Progenitor cell of endocrine pancreas (in vitro differentiated cells): ENCODE measurements at places on chromosomes 12 and 14. TPM values are rescaled to one million over a fixed set of nuclear protein-coding genes. Genes with fewer than 3 reads are reported as not detected.

- H3K4me1 ChIP-seq = peaks cover 16% of the 10 kb centered on the region
- no peaks in the 10 kb centered on the region for H3K27me3 ChIP-seq
- no peaks in the 10 kb centered on the region for H3K36me3 ChIP-seq
- H3K4me3 ChIP-seq = no peak overlapping the region
Observed at GRCh38 chr12:16685107-16685506, 79.1 kb upstream of the LMO3 start.

DNA sequence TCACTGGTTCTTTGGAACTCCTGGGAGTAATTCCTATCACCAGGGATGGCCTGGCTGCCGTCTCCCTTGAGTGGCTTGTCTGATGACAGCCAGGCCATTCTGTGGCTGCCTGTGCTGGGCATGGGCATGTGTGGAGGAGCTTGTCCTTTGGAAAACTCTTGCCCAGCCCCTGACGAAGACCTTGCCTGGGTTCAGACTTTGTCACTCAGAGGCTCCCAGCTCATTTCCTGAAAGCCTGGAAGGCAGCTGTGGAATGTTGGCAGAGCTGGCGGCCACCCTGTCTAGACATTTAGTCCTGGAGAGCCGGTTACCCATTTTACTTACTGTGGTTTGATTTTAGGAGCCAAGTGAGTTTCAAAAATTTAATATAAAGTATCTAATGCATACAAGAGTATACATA, 34.0 kb downstream of the TUNAR start:
- H3K27me3 ChIP-seq = no peaks in the 10 kb centered on the region
- no peak overlapping the region for H3K27ac ChIP-seq
- H3K4me1 ChIP-seq = peaks cover 3% of the 10 kb centered on the region
- no peak for DNase-seq

- DNase-seq = no peak
- H3K27me3 ChIP-seq = no peaks in the 10 kb centered on the region
- H3K27ac ChIP-seq = no peak overlapping the region
- peaks cover 36% of the 10 kb centered on the region for H3K36me3 ChIP-seq
- peaks cover 5% of the 10 kb centered on the region for H3K4me1 ChIP-seq
- no peak overlapping the region for H3K4me3 ChIP-seq
Observed at GRCh38 chr14:51726166-51726899, 74.6 kb downstream of the FRMD6 start.

- peaks cover 6% of the 10 kb centered on the region for H3K4me1 ChIP-seq
- H3K27me3 ChIP-seq = no peaks in the 10 kb centered on the region
- DNase-seq = no peak
- H3K36me3 ChIP-seq = peaks cover 10% of the 10 kb centered on the region
- peak overlapping the region; percentile 65 for H3K27ac ChIP-seq
Observed at GRCh38 chr12:81245907-81246570, 168.2 kb downstream of the ACSS3 start.

DNA sequence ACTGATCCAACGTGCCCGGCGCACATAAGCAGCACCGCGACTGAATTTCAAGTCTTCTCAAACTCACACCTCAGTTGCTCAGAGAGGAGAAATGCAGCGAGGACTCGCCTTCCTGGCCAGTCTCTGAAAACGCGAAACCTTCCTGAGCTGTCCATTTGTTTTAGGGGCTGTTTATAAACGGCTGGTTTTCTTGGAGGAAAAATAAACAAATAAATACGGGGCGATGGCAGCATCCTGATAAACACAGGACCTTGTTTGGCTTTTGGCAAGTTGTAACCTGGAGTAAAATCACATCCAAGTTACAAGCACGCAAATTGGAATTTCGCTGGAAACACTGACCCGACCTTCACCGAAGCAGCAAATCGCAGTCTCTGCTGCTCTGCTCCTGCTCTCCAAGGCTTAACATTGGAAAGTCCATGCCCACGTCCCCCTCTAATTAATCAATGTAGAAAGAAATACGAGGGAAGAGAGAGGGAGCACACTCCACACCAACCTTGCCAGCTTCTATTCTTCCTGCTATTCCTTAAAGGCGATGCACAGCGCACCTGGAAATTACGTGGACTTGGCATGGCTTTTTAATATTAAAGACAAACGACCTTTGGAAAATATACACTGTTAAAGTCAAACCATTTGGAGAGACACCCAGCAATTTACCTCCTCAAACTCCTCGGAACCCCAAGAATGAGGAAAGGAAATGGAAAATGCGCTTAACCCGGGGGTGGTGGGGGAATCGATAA, 248.8 kb downstream of the APAF1 start:
- H3K36me3 ChIP-seq = no peaks in the 10 kb centered on the region
- peak overlapping the region; percentile 71 for H3K4me3 ChIP-seq
- peaks cover 10% of the 10 kb centered on the region for H3K4me1 ChIP-seq

DNA sequence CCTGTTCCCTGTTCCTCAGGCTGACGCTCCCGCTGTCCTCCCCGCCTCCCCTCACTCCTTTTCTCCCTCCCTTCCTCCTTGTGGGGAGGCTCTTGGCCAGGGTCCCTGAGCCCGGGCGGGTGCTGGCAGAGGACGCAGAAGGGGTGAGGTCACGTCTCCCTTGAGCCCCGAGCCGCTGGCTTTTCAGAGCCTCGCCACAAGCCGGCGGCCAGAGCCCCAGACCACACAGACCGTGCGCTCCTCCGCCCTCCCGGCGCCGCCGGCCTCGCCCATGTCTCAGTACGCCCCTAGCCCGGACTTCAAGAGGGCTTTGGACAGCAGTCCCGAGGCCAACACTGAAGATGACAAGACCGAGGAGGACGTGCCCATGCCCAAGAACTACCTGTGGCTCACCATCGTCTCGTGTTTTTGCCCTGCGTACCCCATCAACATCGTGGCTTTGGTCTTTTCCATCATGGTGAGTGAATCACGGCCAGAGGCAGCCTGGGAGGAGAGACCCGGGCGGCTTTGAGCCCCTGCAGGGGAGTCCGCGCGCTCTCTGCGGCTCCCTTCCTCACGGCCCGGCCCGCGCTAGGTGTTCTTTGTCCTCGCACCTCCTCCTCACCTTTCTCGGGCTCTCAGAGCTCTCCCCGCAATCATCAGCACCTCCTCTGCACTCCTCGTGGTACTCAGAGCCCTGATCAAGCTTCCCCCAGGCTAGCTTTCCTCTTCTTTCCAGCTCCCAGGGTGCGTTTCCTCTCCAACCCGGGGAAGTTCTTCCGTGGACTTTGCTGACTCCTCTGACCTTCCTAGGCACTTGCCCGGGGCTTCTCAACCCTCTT, at the start of gene TMEM233:
TSS of gene TMEM233 (plus strand) at position 197 of the 821 bp plus-strand sequence. CDS start at position 272, 75 bp downstream.
- H3K36me3 ChIP-seq = no peaks in the 10 kb centered on the region
- peaks cover 98% of the 10 kb centered on the region for H3K27me3 ChIP-seq
- no peak within 1 kb of the TSS for H3K27ac ChIP-seq
- peak within 1 kb of the TSS; percentile 68 for H3K4me3 ChIP-seq

- H3K4me3 ChIP-seq = no peak overlapping the region
- peaks cover 46% of the 10 kb centered on the region for H3K27me3 ChIP-seq
- DNase-seq = no peak
- H3K4me1 ChIP-seq = peaks cover 15% of the 10 kb centered on the region
Observed at GRCh38 chr12:55713721-55714120, 2.1 kb upstream of the BLOC1S1 start.

DNA sequence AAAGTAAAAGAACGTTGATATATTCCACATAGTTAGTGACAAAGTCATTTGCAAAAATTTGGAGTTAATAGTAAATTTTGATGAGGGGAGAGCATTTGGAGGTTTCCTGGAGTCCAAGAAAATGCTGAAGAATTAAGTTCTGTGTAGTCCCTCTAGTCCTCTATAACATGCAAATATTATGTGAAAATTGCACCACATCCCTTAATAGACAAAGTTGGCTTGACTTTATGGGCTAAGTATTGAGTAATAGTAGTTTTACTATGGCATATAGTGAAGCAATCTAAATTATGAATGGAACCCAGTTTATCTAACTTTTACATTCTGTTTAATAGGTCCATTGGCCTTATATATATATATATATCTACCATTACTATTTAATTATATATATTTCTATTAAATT, 66.4 kb upstream of the DCN start:
- no peaks in the 10 kb centered on the region for H3K4me1 ChIP-seq
- DNase-seq = no peak
- H3K36me3 ChIP-seq = no peaks in the 10 kb centered on the region
- no peaks in the 10 kb centered on the region for H3K27me3 ChIP-seq

GRCh38 chr12:71315328-71315985, 124.1 kb upstream of the LGR5 start:
- DNase-seq = no peak
- H3K36me3 ChIP-seq = no peaks in the 10 kb centered on the region
- no peak overlapping the region for H3K27ac ChIP-seq
- H3K27me3 ChIP-seq = no peaks in the 10 kb centered on the region
- H3K4me3 ChIP-seq = no peak overlapping the region
- H3K4me1 ChIP-seq = no peaks in the 10 kb centered on the region

- H3K4me1 ChIP-seq = no peaks in the 10 kb centered on the region
- H3K27me3 ChIP-seq = no peaks in the 10 kb centered on the region
- H3K4me3 ChIP-seq = no peak overlapping the region
- no peak overlapping the region for H3K27ac ChIP-seq
Observed at GRCh38 chr14:52995998-52996397, 45.1 kb upstream of the FERMT2 start.

- no peak overlapping the region for H3K4me3 ChIP-seq
- peaks cover 6% of the 10 kb centered on the region for H3K27me3 ChIP-seq
Observed at GRCh38 chr12:53060721-53061276, 10.9 kb downstream of the TNS2 start.

- peaks cover 39% of the 10 kb centered on the region for H3K27me3 ChIP-seq
- H3K36me3 ChIP-seq = no peaks in the 10 kb centered on the region
- no peak overlapping the region for H3K4me3 ChIP-seq
Observed at GRCh38 chr12:57044889-57045288, 5.0 kb downstream of the MYO1A start.

DNA sequence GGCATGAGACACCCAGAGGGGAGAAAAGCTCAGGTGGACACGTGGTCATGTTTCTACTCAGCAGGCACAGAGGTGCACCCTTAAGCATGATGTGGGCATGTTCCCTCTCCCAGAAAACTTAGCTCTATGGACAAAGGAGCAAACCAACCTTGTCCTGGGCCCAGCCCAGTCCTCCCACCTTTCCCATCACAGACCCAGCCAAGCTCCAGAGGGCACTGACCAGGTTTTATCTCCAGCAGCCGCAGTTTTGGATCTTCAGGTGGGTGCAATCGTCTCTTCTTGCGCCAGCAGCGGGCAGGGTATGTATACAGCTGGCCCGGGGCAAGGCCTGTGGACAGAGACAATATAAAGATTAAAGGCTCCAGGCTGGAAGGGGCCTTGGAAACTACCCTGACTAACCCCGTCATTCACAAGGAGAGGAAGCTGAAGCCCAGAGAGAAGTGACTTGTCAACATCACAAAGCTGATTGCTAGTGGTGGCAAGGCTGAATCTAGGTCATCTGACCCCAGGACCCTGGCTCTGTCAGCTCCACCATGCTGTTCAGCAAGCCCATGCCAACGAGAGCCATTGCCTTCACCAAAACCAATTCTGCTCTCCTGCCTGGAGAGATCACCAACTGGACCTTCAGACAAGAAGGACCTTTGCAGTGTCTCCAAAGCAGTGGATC, 140.7 kb downstream of the DPF3 start:
- peaks cover 4% of the 10 kb centered on the region for H3K36me3 ChIP-seq
- no peak overlapping the region for H3K4me3 ChIP-seq
- H3K4me1 ChIP-seq = no peaks in the 10 kb centered on the region
- no peaks in the 10 kb centered on the region for H3K27me3 ChIP-seq
- DNase-seq = no peak
- H3K27ac ChIP-seq = no peak overlapping the region

- H3K4me1 ChIP-seq = no peaks in the 10 kb centered on the region
- no peak for DNase-seq
- H3K36me3 ChIP-seq = peaks cover 14% of the 10 kb centered on the region
Observed at GRCh38 chr14:103738701-103739451, 23.3 kb downstream of the ZFYVE21 start.

GRCh38 chr12:82595941-82596340, 90.8 kb upstream of the TMTC2 start:
- no peak for DNase-seq
- H3K27ac ChIP-seq = no peak overlapping the region
- no peaks in the 10 kb centered on the region for H3K27me3 ChIP-seq
- H3K4me1 ChIP-seq = peaks cover 6% of the 10 kb centered on the region
- H3K36me3 ChIP-seq = no peaks in the 10 kb centered on the region

GRCh38 chr12:53956251-53956887, 1.7 kb downstream of the HOXC12 start:
- no peak overlapping the region for H3K27ac ChIP-seq
- H3K27me3 ChIP-seq = peaks cover 97% of the 10 kb centered on the region
- H3K4me3 ChIP-seq = no peak overlapping the region
- no peak for DNase-seq
- no peaks in the 10 kb centered on the region for H3K36me3 ChIP-seq
- no peaks in the 10 kb centered on the region for H3K4me1 ChIP-seq

DNA sequence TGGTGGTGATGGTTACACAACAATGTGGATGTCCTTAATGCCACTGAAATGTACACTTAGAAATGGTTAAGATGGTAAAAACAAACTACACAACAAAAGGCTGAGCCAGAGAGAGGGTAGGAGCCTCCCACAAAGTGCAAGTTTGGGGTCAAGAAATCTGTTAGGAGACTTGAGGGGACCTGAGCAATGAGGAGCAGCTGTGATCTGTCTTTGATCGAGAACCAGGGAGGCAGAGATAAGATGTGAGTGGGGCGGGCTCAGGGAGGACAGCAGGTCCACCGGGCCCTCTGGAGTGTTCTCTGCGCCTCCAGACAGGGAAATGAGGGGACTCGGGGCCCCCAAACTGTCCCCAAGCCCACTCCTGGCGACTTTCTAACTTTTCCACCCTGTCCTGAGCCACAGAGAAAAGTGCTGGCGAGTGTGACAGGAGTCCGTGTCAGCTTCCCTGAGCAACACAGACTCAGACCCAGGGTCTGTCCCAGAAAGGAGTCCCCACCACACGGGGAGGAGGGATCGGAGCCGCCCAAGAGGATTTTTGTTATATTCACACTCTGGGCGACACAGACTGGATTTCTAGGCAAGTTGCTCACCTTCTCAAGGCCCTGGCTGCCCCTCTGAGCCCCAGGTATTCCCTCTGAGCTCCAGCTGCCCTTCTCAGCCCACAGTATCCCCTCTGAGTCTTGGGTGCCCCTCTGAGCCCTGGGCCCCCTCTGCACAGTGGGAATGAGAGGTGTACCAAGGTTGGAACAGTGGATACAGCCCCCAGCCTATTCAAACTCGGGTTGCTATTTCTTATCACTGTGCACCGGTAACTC, 11.5 kb upstream of the SCARB1 start:
- peaks cover 6% of the 10 kb centered on the region for H3K27me3 ChIP-seq
- H3K4me1 ChIP-seq = peaks cover 18% of the 10 kb centered on the region
- H3K27ac ChIP-seq = peak overlapping the region; percentile 38
- no peak overlapping the region for H3K4me3 ChIP-seq

GRCh38 chr12:85440271-85440670, 160.3 kb downstream of the ALX1 start:
- H3K36me3 ChIP-seq = peaks cover 4% of the 10 kb centered on the region
- H3K27ac ChIP-seq = no peak overlapping the region
- H3K4me3 ChIP-seq = no peak overlapping the region
- peaks cover 46% of the 10 kb centered on the region for H3K27me3 ChIP-seq

The LTBR gene
- 17.8 and 18.3 TPM in 2 replicates for total RNA-seq

The MDP1 gene
- total RNA-seq = 15.2 and 17.7 TPM in 2 replicates

The SMOC1 gene
- total RNA-seq = 10.1 and 10.9 TPM in 2 replicates

The PGAM5 gene
- total RNA-seq = 39.6 and 44.4 TPM in 2 replicates

The CYP27B1 gene
- total RNA-seq = 2.0 and 2.5 TPM in 2 replicates

The SLCO1B1 gene
- total RNA-seq = 0.17 and 0.69 TPM in 2 replicates

The CDK4 gene
- total RNA-seq = 194 and 208 TPM in 2 replicates

The ACSM4 gene
- not detected in 2 replicates for total RNA-seq

The LUM gene
- total RNA-seq = 0.16 TPM in 1 of 2 replicates, not detected in the other
